ENCODE measurements at places on chromosomes 3 and 15. TPM values are rescaled to one million over a fixed set of nuclear protein-coding genes. Genes with fewer than 3 reads are reported as not detected.

GOLGA6L9 gene
- polyA plus RNA-seq: 4.7 TPM

GRCh38 chr3:55959471-55960080, 472.5 kb upstream of the WNT5A start:
- no peak for DNase-seq

DNA sequence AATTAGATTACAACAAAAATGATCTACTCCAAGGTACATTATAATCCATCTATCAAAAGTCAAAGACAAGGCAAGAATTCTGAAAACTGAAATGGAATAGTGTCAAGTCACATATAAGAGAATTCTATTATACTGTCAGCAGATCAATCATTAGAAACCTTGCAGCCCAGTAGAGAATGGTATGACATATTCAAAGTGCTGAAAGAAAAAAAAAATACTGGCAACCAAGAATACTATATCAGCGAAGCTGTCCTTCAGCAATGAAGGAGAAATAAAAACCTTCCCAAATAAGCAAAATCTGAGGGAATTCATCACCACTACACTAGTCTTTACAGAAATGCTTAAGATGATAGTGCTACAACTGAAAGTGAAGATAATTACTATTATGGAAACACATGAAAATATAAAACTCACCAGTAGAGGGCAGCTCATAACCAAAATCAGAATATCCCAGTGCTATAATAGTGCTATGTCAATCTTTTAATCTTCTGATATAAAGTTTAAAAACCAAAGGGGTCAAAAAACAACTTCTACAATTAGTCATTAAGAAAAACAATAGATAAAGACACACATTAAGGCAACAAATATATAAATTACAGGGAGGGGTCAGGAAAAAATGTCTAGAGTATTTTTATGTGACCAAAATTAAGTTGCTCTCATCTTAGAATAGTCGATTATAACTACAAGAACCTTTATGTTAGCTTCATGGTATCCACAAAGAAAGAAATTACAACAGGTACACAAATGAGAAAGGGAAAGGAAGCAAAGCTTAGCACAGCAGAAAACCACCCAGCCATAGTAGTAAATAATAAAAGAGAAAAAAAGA, 190.7 kb upstream of the CNTN6 start:
- DNase-seq: no peak

DNA sequence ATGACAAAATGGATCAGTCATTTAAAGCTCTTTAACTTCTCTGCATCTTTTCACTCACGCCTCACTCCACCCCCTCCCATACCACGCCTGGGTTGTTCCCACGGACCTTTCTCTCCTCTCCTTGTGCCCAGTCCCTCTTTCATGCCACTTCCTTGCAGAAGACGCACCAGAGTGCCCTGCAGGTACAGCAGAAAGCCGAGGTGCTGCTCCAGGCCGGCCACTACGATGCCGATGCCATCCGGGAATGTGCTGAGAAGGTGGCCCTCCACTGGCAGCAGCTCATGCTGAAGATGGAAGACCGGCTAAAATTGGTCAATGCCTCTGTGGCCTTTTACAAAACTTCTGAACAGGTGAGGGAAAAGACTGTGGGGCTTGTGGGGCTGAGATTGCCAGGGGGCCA, 296.1 kb upstream of the UMPS start:
- DNase-seq: no peak

GRCh38 chr3:177498037-177498857, 301.0 kb upstream of the TBL1XR1 start:
- no peak for DNase-seq

- no peak for DNase-seq
Observed at GRCh38 chr3:109819734-109820133, 482.4 kb upstream of the DPPA4 start.
